ENCODE measurements at places on chromosomes 12 and 14.

- DNase-seq = no peak
These were observed 41.6 kb downstream of the ACACB start for GRCh38 chr12:109157986-109158385.

DNA sequence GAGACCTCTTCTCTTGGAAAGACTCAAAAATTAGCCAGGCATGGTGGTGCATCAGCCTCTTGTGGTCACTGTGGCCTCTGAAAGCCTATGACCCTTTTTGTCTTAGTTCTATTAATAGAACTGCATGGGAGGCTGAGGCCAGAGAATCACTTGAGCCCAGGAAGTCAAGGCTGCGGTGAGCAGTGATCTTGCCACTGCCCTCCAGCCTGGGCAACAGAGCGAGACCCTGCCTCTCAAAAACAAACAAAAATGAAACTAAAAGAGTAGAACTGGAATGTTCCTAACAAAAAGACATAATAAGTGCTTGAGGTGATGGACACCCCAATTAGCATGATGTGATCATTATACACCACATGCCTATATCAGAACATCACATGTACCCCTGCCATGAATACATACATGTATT lies 197.0 kb upstream of the EEA1 start:
- no peak for DNase-seq

DNA sequence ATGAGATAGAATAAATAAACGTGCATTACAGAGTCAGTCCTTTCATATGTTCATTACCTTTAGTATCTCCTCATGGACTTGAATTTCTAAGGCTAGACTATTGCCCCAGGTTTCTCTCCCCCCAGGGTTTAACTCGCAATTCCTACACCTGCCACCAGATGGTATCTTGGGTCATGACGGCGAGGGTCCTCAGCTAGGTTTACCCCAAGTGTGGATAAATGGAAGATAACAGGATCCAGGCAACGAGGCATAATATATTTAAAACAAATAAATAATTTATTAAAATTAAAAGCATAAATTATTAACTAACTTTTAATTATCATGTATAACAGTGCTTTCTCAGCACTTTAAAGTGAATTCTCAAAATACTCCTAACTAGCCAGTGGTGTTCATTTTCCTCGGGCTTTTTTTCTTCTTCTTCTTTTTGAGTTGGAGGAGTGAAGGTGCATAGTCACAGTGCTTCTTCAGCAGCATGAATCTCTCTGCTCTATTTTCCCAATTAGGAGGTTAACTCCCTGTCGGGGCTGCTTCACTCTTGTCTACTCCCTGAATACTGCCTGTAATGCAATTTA lies 243.5 kb upstream of the CAND1 start:
- peak; percentile 59 for DNase-seq

GRCh38 chr14:92352158-92352985 lies 29.4 kb downstream of the SLC24A4 start:
- peak; percentile 53 for DNase-seq

- no peak for DNase-seq
These were observed 137.8 kb downstream of the SLC25A21 start for GRCh38 chr14:37034410-37035285.

DNA sequence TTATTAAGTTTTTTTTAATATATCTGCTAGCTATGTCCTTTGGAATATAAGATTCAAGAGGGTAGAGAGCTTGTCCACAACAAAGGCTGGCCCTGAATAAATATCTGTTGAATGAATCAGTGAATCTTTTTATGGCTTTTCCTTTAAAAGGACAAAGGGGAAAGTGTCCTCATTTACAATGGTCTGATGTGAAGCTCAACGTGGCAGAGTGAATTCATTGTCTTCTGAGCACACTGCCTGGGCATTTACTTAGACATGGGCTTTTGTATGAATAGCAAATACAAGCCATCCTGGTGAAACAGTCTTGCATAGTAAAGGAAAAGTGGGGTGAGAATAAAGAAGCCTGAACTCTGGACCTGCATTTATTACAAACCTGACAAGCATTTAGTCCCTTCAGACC lies 201.2 kb downstream of the NELL2 start:
- peak; percentile 58 for DNase-seq

DNA sequence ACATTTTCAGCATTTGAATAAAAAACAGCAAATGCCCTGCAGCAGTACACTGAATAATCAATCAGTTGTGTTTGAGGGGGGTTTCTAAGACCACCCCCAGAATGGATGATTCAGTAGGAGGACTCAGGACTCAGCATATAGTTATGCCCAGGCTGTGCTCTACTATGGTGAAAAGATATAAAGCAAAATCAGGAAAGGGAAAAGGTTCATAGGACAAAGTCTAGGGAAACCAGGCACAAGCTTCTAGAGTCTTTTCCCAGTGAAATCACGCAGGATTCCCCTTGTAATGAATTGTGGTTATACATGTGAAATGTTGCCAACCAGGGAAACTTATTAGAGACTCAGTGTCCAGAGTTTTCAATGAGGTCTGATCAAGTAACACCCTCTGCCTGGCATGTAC lies 25.0 kb upstream of the SLC17A8 start:
- no peak for DNase-seq

- no peak for DNase-seq
These were observed 42.1 kb downstream of the AK7 start for GRCh38 chr14:96434040-96434439.

DNA sequence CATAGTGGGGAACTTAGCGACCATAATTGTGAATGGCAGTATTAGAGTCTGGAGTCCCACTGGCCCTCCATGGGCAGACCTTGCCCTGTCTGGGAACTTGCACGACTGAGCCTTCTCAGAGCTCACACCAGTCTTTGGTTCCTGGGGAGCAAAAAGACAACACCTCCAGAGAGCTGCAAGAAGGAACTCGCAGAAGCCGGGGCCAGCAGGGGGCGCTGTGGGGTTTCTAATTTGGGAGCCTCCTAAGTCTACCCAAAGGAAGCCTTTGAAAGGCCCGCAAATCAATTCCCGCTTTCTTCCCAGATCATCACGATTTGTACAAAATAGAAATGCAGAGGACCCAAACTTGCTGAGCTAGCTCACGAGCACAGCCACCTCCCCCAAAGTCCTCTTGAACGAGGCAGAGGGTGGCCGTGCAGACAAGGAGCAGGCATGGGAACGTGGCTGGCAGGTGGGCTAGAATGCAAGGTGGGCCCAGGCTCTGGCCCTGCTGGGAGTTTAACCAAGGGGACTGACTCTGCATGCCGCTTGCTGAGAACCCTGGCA lies 46.3 kb upstream of the FBXO21 start:
- DNase-seq = peak; percentile 93

GRCh38 chr12:83145325-83145840 lies 458.7 kb downstream of the TMTC2 start:
- DNase-seq = no peak

GRCh38 chr12:11749943-11750690 lies 100.6 kb downstream of the ETV6 start:
- DNase-seq = no peak

DNA sequence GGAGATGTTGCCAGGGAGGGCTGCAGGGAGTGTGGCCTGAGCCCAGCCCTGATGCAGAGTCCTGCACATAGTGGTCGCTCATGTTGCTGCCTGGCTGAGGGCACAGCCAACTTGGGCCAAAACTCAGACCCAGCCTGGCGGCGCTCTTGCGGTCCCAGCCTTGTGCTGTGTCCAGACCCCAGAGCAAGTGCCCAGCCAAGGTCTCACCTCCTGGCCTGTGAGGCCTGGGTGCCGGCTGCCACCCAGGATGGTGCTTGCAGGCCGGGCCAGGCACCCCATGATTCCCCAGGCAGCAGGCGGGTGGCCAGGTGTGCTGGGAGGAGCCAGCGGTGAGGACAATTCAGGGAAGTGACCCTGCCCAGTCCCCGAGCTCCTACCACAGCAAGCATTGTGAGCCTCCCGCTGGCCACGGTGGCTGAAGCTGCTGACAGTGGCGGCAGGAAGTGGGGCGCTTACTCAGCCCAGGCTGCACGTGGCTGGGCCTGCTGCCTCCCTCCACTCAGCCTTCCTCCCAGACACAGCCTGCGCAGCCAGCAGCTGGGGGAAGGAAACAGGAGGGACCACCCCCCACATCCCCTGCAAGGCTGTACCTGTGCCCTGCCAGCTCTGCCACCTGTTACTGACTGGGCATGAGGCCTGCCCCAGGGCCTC lies 17.7 kb upstream of the PGF start:
- no peak for DNase-seq

DNA sequence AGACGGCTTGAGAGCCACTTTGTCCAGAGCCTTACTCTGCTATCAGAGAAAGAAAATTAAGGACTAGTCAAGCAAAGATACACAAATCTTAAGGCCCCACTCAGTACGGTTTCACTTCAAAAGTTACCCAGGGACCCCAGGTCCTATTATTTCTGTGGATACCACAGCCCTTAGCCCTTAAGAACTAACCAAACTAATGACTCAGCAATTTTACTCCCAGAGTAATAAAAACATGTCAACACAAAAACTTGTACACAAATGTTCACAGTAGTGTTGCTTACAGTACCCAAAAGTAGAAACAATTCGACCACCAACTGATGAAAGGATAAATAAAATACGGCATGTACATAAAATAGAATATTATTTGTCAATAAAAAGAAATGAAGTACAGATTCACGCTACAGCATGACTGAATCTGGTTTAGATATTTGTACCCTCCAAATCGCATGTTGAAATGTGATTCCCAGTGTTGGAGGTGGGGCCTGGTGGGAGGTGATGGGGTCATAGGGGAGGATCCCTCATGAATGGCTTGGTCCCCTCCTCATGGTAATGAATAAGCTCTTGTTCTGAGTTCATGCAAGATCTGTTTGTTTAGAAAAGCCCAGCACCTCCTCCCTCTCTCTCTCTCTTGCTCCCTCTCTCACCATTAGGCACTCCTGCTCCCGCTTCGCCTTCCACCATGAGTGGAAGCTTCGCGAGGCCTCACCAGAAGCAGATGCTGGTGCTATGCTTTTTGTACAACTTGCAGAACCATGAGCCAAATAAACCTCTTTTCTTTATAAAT lies 30.5 kb downstream of the AREL1 start:
- DNase-seq = no peak

DNA sequence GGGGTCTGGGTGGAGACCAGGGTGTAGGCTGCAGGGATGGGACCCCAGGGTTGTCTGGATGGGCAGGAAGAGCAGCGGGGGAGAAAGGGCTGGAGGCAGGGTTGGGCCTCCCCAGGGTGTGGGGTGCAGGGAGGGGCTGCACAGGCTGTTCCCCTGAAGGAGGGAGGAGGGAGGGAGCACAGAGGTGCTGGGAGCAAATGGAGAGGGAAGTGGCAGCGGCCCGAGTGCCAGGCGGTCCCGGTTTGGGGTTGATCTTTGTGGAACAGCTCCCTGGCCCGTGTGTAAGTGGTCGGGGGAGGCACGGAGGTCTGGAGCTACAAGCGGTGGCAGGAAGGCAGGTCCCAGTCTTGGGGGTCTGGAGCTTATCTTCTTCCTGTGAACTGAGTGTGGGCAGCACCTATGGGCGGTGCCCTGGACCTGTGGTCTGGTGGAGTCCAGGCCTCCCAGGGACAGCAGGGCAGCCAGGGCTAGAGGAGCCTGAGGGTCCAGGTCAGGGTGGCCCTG lies 391.6 kb downstream of the TMEM121 start:
- no peak for DNase-seq

DNA sequence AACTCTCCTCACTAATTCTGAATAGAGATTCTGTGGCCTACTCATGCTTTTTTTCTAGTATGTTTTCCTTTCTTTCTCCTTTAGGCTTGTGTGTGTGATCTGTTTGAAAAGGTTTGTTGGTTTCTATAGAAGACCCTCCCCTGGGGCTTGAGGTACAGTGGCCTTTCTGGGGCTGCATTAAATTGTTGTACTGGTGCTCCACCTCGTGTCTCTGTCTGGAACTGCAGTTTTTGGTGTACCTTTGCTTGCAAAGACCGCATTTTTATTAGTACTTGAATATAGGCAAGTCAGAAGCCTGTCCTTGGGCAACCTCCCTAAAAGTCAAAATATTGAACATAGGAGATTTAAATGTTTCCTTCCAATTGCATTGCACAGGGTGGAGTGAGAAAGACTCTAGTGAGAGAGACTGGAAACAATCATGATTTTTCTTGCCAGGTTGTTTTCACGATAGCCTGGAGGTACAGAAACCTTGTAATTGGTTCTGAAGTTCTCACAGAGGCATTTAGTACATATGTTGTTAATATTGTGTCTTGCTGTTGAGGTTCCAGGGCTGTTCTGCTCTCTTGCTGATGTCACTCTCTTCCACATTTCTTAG lies 39.0 kb downstream of the SLCO1B1 start:
- peak; percentile 86 for DNase-seq

Measured in neural progenitor cell (in vitro differentiated cells).